ENCODE measurements at places on chromosomes 2 and 18. TPM values are rescaled to one million over a fixed set of nuclear protein-coding genes. Genes with fewer than 3 reads are reported as not detected.

Gene INO80B
- total RNA-seq: 24.2 TPM

Gene GCG
- total RNA-seq: not detected

Gene C2orf72
- total RNA-seq: 5.1 TPM

Gene PKDCC
- not detected for total RNA-seq

Gene CYP27C1
- not detected for total RNA-seq

Gene ERLEC1
- total RNA-seq: 15.6 TPM

DNA sequence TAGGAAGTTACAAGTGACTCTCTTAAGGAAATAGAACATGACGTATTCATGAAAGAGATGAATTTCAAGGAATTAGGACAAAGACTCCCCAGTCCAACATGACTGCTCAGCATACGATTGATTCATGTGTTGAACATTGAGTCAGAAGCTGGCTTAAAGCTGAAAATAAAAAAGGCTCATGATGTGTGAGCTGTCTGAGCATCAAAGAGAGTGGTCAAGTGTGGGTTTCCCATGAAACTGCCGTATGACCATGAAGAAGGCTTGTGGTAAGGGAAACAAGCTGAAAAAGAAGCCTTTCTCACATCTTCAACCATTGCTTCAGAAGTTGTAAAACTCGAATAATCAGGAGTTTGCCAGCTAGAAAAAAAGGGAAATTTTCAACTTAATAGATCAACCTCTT, 201.9 kb upstream of the APCDD1 start:
- H3K4me3 ChIP-seq: no peak overlapping the region
- no peaks in the 10 kb centered on the region for H3K4me1 ChIP-seq
- peaks cover 2% of the 10 kb centered on the region for H3K27me3 ChIP-seq

DNA sequence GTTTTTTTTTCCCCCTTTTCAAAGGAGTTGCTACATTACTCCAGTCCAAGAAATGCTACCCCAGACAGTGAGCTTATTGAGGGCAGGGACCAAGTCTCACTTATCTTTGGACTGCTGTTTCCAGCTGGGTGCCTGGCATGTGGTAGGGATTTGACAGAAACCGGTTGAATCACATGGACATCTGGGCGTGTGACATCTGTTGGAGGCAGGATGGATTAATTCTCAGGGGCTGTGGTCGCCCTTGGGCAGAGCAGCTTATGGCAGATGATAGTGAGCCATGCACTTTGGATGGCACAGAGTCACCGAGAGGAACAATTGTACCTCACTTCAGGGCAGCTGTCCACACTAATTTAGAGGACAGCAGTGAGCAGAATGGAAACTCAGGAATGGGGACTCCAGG, 254.6 kb upstream of the ID2 start:
- H3K4me3 ChIP-seq: no peak overlapping the region
- H3K27ac ChIP-seq: no peak overlapping the region
- DNase-seq: no peak
- peaks cover 6% of the 10 kb centered on the region for H3K4me1 ChIP-seq

DNA sequence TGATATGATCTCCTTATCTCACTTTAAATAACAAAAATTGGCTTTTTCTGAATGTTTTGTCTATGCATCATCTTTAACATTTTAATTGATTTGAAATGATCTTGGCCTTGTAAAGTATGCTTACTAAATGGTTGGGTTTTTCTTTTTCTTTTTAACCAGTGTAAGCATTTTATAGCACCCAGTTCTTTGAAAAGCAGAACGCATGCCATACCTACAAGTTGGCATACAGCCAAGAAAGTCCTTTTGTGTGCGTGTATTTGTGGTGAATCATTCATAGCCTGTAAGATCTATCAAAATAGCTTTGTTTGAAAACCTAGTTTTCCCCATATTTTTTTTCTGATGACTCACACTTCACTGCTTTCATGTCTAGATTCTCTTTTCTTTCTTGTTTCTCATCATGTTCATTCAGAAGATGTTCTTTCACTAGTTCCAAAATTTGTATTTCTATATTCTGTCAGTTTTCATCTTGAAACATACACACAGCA, 4.1 kb upstream of the VRK2 start:
- peak overlapping the region; percentile 16 for H3K27ac ChIP-seq
- peaks cover 15% of the 10 kb centered on the region for H3K36me3 ChIP-seq
- peak; percentile 44 for DNase-seq
- H3K4me1 ChIP-seq: peaks cover 29% of the 10 kb centered on the region
- H3K27me3 ChIP-seq: no peaks in the 10 kb centered on the region
- no peak overlapping the region for H3K4me3 ChIP-seq

DNA sequence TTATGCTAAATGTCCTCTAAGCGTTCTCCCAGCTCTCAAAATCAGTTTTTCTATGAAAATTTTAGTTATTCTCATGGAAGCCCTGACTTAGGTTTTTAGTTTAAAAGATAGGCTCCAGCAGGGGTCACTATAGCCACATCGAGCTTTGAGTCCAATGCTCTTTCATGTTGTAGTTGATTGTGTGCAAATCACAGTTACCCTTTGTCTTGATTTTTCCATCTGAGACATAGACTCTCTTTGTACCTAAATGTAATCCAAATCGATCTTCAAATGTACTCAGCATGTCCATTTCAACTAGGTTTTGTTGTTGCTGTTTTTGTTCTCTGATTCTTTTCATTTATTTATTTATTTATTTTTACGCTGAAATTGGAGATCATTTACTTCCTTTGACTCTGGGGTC, 26.4 kb upstream of the MSTN start:
- H3K4me1 ChIP-seq: no peaks in the 10 kb centered on the region
- no peak overlapping the region for H3K4me3 ChIP-seq
- no peaks in the 10 kb centered on the region for H3K27me3 ChIP-seq
- DNase-seq: peak; percentile 72
- no peak overlapping the region for H3K27ac ChIP-seq

DNA sequence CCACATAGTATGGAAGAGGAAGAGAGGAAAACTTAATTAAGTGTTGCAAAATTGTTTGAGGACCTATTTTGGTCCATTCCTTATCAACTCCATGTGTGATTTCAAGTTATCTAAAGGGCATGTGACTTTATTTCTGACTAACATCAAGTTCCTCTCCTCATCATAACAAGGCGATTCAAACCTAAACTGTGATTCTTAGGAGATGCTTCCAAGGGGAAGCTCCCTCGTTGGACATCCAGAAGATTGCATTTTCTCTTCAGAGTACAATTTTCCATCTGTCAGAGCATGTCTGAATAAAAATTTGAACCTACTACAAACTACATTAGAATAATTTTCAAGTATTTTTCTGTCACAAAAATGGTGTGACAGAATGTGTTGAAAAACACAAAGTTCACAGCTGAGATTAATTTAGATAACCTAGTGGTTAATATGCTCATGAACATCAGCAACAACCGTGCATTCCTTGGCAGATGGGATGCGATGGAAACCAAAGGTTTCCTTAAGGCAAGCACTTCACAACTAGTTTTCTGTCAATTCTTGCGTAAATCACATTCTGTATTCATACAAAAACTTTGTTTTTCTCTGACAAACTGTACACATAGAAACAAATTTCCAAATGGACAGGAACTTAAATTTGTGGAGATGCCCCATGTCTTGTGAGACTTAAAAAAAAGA, 4.2 kb downstream of the SFT2D3 start:
- DNase-seq: no peak
- H3K27me3 ChIP-seq: no peaks in the 10 kb centered on the region
- H3K27ac ChIP-seq: peak overlapping the region; percentile 39
- H3K36me3 ChIP-seq: peaks cover 54% of the 10 kb centered on the region

- peak; percentile 31 for DNase-seq
- H3K4me1 ChIP-seq: no peaks in the 10 kb centered on the region
- H3K27ac ChIP-seq: no peak overlapping the region
These were observed 25.0 kb downstream of the CCDC102B start for GRCh38 chr18:68822926-68823325.

GRCh38 chr2:239110595-239111048, 262.7 kb downstream of the TWIST2 start:
- H3K27ac ChIP-seq: no peak overlapping the region
- H3K36me3 ChIP-seq: peaks cover 2% of the 10 kb centered on the region
